ENCODE measurements at places on chromosomes 6 and 20. TPM values are rescaled to one million over a fixed set of nuclear protein-coding genes. Genes with fewer than 3 reads are reported as not detected.

Gene COX4I2
- not detected for total RNA-seq

Gene SLC18B1
- total RNA-seq, result 9.7 TPM

Gene SPEF1
- 0.12 TPM for total RNA-seq

Gene PRICKLE4
- not detected for total RNA-seq

Gene SLC35F1
- 0.08 TPM for total RNA-seq

- H3K4me1 ChIP-seq, result peaks cover 15% of the 10 kb centered on the region
- no peak overlapping the region for H3K4me3 ChIP-seq
- H3K27ac ChIP-seq, result no peak overlapping the region
- DNase-seq, result peak; percentile 58
These were observed 107.5 kb downstream of the SLC22A3 start for GRCh38 chr6:160455541-160456213.

DNA sequence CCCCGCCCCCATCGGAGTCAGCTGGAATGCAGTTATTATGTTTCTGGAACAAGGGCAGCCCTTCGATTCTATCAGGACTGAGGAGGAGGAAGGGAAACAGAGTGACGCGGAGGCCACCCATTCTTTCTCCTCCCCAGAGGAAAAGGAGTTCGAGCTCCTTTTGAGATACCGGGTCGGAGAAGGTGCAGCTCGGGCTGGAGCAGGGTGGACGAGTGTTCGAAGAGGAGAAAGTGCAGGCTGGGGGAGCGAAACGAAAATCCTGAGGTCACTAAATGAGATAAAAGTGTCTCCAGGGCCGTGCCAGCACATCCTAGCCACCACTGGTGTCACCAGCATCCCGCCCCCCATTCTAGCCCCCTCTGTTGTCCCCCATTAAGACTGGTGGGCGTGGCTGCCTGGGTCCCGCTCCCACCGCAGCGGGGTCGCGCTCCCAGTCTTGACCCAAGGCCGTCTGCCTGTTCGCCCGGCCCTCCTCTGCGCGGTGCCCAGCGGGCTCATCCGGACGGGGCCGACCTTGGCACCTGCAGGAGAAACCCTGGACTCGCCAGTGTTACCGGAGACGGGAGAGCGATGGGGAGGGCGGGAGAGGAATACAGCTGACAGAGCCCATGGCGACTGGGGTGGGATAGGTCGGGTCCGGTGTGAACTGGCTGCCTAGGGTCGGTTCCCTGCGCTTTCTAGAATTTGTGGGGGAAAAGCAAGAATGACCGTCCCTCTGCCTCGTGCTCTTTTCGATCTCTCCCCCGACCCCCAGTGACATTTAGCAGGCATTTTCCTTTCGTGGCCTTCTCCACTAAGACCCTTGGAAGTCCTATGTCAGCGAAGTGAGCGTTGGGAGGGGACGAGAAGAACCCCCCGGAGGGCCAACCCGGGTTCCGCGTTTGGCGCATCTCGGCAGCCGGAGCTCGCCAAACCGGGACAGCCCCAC lies 16.2 kb downstream of the FOXA2 start:
- peaks cover 92% of the 10 kb centered on the region for H3K27me3 ChIP-seq
- H3K27ac ChIP-seq, result no peak overlapping the region
- no peaks in the 10 kb centered on the region for H3K4me1 ChIP-seq
- DNase-seq, result no peak
- no peak overlapping the region for H3K4me3 ChIP-seq

DNA sequence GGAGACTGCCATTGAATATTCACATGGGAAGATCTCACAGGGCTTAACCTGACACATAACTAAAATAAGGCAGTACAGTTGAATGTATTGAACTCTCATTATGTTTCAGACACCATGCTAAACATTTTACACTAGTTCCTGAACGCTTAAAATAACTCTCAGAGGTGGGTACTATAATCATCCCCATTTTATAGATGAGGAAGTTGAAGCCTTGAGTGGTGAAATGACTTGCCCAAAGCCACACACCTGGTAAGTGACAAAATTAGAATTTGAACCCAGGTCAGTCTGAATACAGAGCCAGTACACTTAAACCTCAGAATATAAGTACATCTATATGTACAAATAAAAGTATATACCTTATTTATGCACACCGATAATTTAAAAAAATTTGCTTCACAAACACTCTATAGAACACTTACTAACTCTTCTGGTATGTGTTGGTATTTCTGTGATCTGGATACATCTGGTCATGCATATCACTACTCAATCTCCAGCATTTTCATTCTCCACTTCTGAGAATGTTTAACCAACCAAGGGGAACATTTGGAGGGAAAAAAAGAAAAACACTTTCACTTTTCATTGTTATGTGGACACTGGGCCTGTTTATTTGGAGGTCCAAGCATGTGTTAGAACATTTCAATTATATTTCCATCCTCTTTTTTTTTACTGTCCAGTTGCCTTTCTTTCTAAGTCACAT lies 4.6 kb upstream of the BICRAL start:
- H3K27ac ChIP-seq, result peak overlapping the region; percentile 77
- H3K27me3 ChIP-seq, result no peaks in the 10 kb centered on the region
- no peak overlapping the region for H3K4me3 ChIP-seq

DNA sequence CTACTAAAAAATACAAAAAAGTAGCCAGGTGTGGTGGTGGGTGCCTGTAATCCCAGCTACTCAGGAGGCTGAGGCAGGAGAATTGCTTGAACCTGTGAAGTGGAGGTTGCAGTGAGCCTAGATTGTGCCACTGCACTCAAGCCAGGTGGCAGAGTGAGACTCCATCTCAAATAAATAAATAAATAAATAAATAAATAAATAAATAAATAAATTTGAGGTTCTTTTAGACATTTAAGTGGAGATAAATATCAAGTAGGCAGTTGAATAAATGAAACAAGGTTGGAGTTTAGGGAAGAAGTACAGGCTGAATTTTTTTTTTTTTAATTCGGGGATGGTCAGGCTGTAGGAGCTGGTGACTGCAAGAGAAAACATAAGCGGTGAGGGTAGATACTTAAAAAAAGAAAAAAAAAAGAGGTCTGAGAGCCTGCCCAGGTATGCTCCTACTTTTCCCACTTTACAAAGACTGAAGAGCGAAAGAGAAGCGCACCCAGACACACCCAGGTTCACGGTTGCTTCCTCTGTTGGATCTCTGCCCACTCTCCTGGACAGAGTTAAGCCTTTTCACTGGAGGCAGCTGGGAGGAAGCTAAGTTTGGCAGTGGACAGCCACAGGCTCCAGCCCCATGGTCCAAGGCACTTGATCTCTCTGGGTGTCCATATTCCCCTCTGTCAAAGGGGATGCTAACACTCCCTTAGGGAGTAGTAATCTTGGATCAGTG lies 100.9 kb upstream of the PRDM1 start:
- H3K4me3 ChIP-seq, result no peak overlapping the region
- no peak overlapping the region for H3K27ac ChIP-seq
- H3K36me3 ChIP-seq, result peaks cover 5% of the 10 kb centered on the region

- peaks cover 6% of the 10 kb centered on the region for H3K4me1 ChIP-seq
- H3K4me3 ChIP-seq, result peak overlapping the region; percentile 82
- peaks cover 2% of the 10 kb centered on the region for H3K36me3 ChIP-seq
These were observed 227.6 kb upstream of the PRSS16 start for GRCh38 chr6:27019651-27020552.

GRCh38 chr6:3808759-3809514 lies 40.2 kb upstream of the FAM50B start:
- H3K27ac ChIP-seq, result no peak overlapping the region
- H3K4me1 ChIP-seq, result no peaks in the 10 kb centered on the region
- no peaks in the 10 kb centered on the region for H3K27me3 ChIP-seq

- no peak overlapping the region for H3K27ac ChIP-seq
- H3K4me1 ChIP-seq, result peaks cover 7% of the 10 kb centered on the region
- no peak overlapping the region for H3K4me3 ChIP-seq
- no peak for DNase-seq
- H3K36me3 ChIP-seq, result peaks cover 2% of the 10 kb centered on the region
These were observed 25.1 kb upstream of the FBXO30 start for GRCh38 chr6:145839653-145840052.

DNA sequence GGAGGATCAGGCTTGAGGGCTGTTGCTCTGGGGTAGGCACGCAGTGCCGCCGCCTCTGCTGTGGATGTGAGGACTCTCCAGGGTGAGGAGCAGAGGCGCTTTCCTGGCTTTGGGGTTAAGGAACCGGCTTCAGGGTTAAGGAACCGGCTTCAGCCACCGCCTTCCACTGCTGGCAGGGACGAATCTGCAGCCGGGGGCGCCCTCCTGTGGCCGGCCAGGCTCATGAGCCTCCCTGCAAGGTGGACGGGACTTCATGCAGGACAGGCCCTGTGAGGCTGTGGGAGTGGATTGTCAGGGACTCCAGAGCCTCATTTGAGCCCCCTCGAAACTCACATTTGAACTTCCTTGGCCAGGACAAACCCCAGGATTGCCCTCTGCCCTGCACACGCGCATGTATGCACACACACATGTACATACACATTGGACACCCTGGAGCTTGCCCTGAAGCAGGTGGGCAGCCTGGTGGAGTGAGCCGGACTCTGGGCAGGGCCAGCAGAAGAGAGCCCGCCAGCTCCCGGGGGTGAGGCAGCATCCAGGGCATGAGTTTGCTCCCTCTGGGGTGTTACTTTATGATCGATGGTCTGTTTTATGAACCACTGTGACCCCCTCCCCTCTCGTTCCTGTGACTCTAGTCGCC lies 146.9 kb downstream of the PHACTR3 start:
- H3K36me3 ChIP-seq, result no peaks in the 10 kb centered on the region
- no peak overlapping the region for H3K27ac ChIP-seq
- H3K4me3 ChIP-seq, result no peak overlapping the region

DNA sequence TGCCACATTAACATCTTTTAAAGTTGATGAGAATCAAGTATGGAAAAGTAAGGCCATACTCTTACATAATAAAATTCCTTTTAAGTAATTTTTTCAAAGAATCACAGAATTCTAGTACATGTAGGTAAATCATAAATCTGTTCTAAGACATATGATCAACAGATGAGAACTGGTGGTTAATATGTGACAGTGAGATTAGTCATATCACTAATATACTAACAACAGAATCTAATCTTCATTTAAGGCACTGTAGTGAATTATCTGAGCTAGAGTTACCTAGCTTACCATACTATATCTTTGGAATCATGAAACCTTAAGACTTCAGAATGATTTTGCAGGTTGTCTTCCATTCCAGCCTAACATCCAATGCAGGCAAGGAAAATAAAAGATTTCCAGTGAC lies 11.6 kb downstream of the PLN start:
- H3K27me3 ChIP-seq, result no peaks in the 10 kb centered on the region
- H3K4me1 ChIP-seq, result peaks cover 35% of the 10 kb centered on the region
- DNase-seq, result no peak
- peaks cover 34% of the 10 kb centered on the region for H3K36me3 ChIP-seq

- no peak for DNase-seq
- H3K36me3 ChIP-seq, result peaks cover 14% of the 10 kb centered on the region
- no peaks in the 10 kb centered on the region for H3K4me1 ChIP-seq
- H3K27me3 ChIP-seq, result no peaks in the 10 kb centered on the region
These were observed 131.8 kb downstream of the SLC23A2 start for GRCh38 chr20:4869290-4870193.

DNA sequence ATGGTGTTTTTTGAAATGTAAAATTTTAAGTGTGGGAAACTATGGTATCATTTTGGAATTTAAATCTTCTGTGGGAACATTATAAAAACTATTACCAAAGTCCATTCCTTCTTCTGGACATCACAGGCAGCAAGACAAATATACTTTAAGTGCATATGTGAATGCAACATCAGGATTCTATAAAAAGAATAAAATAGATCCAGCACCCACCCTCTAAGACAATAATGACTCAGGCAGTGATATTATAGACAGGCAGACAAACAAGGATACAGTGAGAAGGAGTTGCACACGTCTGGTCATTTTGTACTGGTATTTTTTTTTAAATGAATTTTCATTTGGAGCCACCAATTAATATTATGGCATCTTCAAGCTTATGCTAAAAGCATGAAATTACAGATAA lies 21.1 kb upstream of the NEDD9 start:
- H3K4me3 ChIP-seq, result no peak overlapping the region
- DNase-seq, result no peak
- peaks cover 27% of the 10 kb centered on the region for H3K4me1 ChIP-seq
- H3K36me3 ChIP-seq, result peaks cover 49% of the 10 kb centered on the region
- H3K27me3 ChIP-seq, result no peaks in the 10 kb centered on the region

GRCh38 chr6:149007846-149008245 lies 261.0 kb downstream of the UST start:
- no peaks in the 10 kb centered on the region for H3K27me3 ChIP-seq
- H3K4me1 ChIP-seq, result no peaks in the 10 kb centered on the region
- H3K27ac ChIP-seq, result no peak overlapping the region

- H3K36me3 ChIP-seq, result no peaks in the 10 kb centered on the region
- no peak overlapping the region for H3K27ac ChIP-seq
- H3K4me1 ChIP-seq, result no peaks in the 10 kb centered on the region
- no peaks in the 10 kb centered on the region for H3K27me3 ChIP-seq
- no peak for DNase-seq
These were observed 402.6 kb downstream of the BCKDHB start for GRCh38 chr6:80508885-80509630.

DNA sequence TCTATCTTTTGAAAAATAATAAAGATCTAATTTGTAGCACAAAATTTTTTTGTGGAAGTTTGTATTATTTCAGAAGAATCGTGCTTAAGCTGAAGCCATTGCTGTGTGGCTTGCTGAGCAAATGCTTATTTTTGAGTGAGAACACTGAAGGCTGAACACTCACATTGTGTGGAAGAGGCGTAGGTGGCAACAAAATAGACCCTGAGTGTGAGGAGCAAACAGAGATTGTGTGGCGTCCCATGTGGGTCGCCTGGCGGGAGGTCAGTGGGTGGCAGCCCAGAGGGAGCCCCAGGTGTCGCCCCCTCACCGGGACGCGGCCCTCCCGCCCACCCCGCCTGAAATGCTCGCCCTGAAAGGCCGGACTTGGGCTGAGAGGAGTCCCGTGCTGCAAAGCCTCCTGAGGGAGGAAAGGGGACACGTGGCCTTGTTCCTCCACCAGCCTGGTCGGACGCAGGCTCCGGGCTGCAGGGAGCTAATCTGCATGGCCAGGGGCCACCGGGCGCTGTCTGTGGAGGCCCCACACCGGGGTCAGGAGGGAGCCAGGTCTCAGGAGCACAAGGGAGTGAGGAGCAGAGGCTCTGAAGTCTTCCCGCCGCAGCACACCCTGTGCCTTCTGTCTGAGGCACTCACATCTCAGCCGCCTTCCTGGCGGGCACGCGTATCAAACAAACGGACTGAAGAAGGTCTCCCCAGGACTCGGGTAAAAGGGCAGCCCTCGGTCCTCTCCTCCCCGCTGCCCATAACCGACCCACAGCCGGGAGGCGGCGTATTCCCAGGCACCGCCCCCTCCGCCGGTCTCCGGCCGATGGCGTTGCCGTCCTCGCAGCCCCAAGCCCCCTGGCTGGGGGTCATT lies 15.9 kb downstream of the DDO start:
- H3K4me1 ChIP-seq, result peaks cover 6% of the 10 kb centered on the region
- no peaks in the 10 kb centered on the region for H3K36me3 ChIP-seq
- H3K27ac ChIP-seq, result no peak overlapping the region
- no peaks in the 10 kb centered on the region for H3K27me3 ChIP-seq

Measured in activated naive CD8-positive, alpha-beta T cell treated with anti-CD3 and anti-CD28 coated beads for 36 hours (primary cell).